Regular cardiac myocyte (primary cell): ENCODE measurements at places on chromosomes 16 and 17. TPM values are rescaled to one million over a fixed set of nuclear protein-coding genes. Genes with fewer than 3 reads are reported as not detected.

The HOXB4 gene
- 0.85 and 0.96 TPM in 2 replicates for total RNA-seq

The KCNJ16 gene
- 0.28 and 0.38 TPM in 2 replicates for total RNA-seq

The P2RX1 gene
- total RNA-seq = 0.28 and 0.38 TPM in 2 replicates

The GRAP gene
- 0.58 and 0.85 TPM in 2 replicates for total RNA-seq

The DPEP2 gene
- under 0.01 TPM in 1 of 2 replicates, not detected in the other for total RNA-seq

The ZFP90 gene
- 19.9 and 36.1 TPM in 2 replicates for total RNA-seq

The ARHGAP23 gene
- 9.3 and 17.6 TPM in 2 replicates for total RNA-seq

The STAT5A gene
- 4.8 and 16.6 TPM in 2 replicates for total RNA-seq

The TBX6 gene
- 0.19 and 0.28 TPM in 2 replicates for total RNA-seq

The PNMT gene
- not detected in 2 replicates for total RNA-seq

The RHBDL3 gene
- under 0.01 TPM in 1 of 2 replicates, not detected in the other for total RNA-seq

The SLC2A4 gene
- under 0.01 and 0.28 TPM in 2 replicates for total RNA-seq

The NTHL1 gene
- 20.6 and 28.9 TPM in 2 replicates for total RNA-seq

The VAT1L gene
- 0.77 and 3.7 TPM in 2 replicates for total RNA-seq

The MEIOC gene
- total RNA-seq = under 0.01 TPM in 2 replicates

The PRCD gene
- 1.9 and 11.0 TPM in 2 replicates for total RNA-seq

The TEKT1 gene
- not detected in 2 replicates for total RNA-seq

The DNAH2 gene
- total RNA-seq = 0.19 and 0.56 TPM in 2 replicates

The SGCA gene
- 2.1 and 23.7 TPM in 2 replicates for total RNA-seq

The KRTAP3-2 gene
- total RNA-seq = not detected in 2 replicates

The PEX12 gene
- 4.4 and 5.4 TPM in 2 replicates for total RNA-seq

The CLEC3A gene
- total RNA-seq = not detected in 2 replicates

The PLA2G15 gene
- total RNA-seq = 22.8 and 40.9 TPM in 2 replicates

The PSMD12 gene
- total RNA-seq = 27.9 and 61.3 TPM in 2 replicates

The LDAF1 gene
- 43.5 and 98.4 TPM in 2 replicates for total RNA-seq

The STX1B gene
- total RNA-seq = 0.19 and 0.28 TPM in 2 replicates

The CORO1A gene
- 0.28 and 3.3 TPM in 2 replicates for total RNA-seq

The MEIOB gene
- 0.28 TPM in 1 of 2 replicates, not detected in the other for total RNA-seq

The NOTUM gene
- total RNA-seq = not detected in 2 replicates

The KRTAP2-1 gene
- not detected in 2 replicates for total RNA-seq

The KRT25 gene
- not detected in 2 replicates for total RNA-seq

The ADGRG1 gene
- total RNA-seq = 4.5 and 6.1 TPM in 2 replicates

The RNF157 gene
- total RNA-seq = under 0.01 TPM in 2 replicates

The GPR142 gene
- not detected in 2 replicates for total RNA-seq

The TP53TG3D gene
- total RNA-seq = 0.38 and 0.85 TPM in 2 replicates

The FAM20A gene
- 1.7 and 10.4 TPM in 2 replicates for total RNA-seq

The MYL11 gene
- not detected in 2 replicates for total RNA-seq

The CHST6 gene
- total RNA-seq = 0.77 and 1.7 TPM in 2 replicates

The SAMD14 gene
- 1.5 and 3.7 TPM in 2 replicates for total RNA-seq

The CHST4 gene
- not detected in 2 replicates for total RNA-seq

The EME1 gene
- total RNA-seq = 3.7 and 18.0 TPM in 2 replicates

The BMERB1 gene
- 43.3 and 61.4 TPM in 2 replicates for total RNA-seq

The FBXO39 gene
- total RNA-seq = under 0.01 and 0.56 TPM in 2 replicates

The TMEM238L gene
- not detected in 2 replicates for total RNA-seq

The PLEKHG4 gene
- total RNA-seq = 5.6 and 10.2 TPM in 2 replicates

The TPSG1 gene
- total RNA-seq = not detected in 2 replicates
